Left kidney (tissue), 8 donors: ENCODE measurements at places on chromosomes 3 and 15. TPM values are rescaled to one million over a fixed set of nuclear protein-coding genes. Genes with fewer than 3 reads are reported as not detected.

DNA sequence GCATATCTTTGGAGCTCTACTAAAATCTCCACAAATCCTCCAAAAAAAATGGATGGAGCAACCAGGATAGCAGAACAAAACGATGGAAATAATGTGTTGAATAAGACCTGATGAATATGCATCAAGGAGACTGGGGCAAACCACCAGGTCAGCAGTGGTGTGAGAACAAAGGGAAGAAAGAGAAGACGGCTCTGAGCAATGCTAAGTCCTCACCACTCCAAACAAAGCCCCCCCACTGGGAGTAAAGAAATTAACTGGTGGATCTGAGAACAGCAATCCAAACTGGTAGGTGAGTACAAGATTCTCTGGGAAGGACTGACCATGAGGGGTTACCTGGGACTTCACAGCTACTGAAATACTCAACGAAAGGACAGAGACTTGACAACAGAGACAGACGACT is 977.3 kb downstream of the TBL1XR1 start:
- DNase-seq, result no peak

DNA sequence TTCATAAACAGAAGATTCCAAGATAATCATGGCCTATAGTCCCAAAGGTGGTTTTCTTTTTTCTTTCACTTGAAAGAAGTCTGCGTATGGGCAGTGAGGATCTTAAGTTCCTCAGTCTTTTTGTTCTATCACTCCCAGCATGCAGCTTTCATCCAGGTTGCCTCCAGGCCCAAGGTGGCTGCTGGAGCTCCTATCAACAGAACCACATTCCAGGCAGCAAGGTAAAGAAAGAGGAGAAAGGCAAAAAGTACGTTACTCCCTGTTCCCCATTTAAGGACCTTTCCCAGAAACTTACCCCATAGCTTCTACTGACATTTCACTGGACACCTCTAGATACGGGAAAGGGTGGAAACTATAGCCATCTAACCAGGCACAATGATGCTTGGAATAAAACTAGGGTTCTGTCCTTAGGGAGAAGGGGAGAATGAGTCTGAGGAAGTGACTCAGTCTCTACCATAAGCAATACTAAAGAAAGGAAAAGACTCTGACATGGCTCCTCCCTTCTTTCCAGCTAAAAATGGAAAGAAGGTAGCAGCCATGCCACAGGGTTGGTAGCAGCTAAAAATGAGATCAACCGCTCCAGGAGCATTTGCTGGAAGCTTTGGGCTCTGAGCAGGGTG is 313.9 kb upstream of the NR2E3 start:
- no peak for DNase-seq

- DNase-seq, result no peak
These were observed 58.4 kb upstream of the GOLIM4 start for GRCh38 chr3:168154089-168154488.

GRCh38 chr3:144915202-144915601 is 943.6 kb downstream of the DIPK2A start:
- DNase-seq, result no peak

DNA sequence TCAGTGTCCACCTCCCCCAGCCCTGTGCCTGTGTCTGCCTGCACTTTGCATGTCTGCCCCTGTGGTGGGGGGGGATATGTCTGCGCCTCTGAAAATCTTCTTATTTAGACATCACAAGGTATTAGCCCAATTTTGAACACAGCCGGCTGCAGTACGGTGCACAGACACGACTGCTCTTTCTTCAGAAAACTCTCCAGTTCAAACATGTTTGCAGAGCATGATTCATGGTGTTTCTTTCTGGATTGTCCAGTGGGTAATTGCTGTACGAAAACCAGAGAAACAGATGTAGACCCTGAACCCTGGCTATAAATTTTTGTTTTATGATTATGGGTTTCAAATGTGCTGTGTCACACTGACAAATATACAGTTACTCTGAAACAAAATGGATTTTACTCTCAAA is 3.4 kb upstream of the RARB start:
- peak; percentile 79 for DNase-seq

- DNase-seq, result no peak
These were observed 32.0 kb upstream of the SEMA6D start for GRCh38 chr15:47685141-47685870.

DNA sequence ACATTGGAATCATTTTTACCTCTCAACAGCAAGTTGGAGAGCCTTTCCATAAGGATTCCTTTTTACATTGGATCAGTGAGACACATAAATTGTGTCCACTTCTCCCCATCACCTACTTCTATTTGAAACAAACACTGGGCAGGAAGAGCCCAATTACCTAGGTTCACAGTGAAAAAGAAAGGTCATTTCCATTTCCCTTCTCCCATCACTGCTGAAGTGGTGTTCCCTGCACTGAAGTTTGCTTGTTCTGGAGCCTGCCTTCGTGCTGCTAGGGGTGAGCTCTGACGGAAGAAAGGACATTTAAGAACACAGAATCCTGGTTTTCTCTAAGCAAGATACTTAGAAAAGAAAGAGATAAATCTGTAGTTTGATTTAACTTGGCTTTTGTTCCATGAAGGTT is 123.8 kb upstream of the ZBTB20 start:
- no peak for DNase-seq

- no peak for DNase-seq
These were observed 52.8 kb downstream of the RASA2 start for GRCh38 chr3:141539431-141540187.

- DNase-seq, result no peak
These were observed 417.1 kb downstream of the RBMS3 start for GRCh38 chr3:29697989-29698388.

DNA sequence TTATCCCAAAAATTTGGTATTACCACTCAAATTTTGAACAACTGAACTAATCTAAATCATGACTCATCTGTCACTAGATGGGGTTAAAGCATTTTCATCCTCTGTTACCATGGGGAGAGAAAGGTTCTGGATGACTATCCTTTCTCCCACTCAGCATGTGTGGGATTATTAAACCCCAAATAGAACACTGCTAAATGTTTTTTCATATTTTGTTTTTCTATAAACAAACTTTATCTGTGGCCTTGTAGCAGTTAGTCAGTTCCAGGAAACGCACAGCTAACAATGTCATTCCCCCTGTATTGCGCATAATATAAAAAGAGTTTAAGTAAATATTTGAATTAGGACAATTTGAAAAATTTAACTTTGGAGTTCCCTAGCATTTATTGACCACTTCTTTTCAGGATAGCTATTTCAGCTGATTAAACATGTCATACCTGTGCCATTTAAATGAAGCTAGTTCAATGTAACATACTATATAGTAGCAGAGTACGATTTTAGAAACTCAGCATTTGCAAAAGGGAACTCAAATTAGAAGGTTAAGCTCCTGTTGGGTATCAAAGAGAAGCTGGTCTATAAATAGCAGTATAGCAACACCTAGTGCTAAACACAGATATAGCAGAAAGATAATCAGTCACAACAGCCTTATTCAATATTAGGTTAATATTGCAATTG is 9.2 kb upstream of the TMEM212 start:
- DNase-seq, result no peak

- no peak for DNase-seq
These were observed 100.4 kb downstream of the LSM3 start for GRCh38 chr3:14278799-14279625.

DNA sequence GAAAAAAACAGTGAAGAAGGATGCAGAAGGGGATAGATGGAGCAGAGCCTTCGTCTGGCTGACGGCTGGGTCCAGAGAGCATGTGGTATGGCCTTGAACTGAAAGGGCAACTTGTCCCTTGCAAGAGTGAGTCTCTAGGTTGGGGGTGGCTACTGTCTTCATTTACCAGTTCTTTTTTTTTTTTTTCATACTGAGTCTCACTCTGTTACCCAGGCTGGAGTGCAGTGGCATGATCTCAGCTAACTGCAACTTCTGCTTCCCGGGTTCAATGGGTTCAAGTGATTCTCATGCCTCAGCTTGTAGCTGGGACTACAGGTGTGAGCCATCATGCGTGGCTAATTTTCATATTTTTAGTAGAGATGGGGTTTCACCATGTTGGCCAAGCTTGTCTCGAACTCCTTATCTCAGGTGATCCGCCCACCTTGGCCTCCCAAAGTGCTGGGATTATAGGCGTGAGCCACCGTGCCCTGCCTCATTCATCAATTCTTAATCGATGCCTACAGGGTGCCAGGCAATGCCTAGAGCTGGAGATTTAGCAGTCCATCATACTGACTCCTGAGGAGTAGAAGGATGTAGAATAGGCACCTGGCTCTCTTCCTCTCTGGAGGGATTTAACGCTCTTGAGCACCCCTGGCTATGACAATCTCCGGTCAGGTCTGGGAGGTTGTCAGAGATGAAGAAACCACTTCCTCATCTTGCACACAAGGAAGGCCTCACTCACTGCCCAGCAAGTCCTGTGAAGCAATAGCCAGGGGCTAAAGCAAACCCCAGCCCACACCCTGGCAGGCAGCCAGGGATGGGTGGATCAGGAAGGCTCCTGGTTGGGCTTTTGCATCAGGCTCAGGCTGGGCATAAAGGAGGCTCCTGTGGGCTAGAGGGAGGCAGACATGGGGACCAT is at the start of gene CAMP:
Gene CAMP, plus strand, starts transcription at position 880 of the 898 bp plus-strand sequence. Its CDS starts 17 bp downstream, at position 897.
- no peak for DNase-seq

DNA sequence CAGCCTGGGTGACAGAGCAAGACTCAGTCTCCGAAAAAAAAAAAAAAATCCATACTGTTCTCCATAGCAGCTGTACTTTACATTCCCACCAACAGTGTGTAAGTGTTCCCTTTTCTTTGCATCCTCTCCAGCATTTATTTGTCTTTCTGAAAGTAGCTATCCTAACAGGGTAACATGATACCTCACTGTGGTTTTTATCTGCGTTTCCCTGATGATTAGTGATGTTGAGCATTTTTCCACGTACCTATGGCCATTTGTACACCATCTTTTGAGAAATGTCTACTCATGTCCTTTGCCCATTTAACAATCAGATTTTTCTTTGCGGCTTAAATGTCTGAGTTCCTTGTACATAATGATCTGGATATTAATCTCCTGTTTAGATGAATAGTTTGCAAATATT is 119.3 kb downstream of the RFX7 start:
- DNase-seq, result no peak

- no peak for DNase-seq
These were observed 112.3 kb downstream of the WDR76 start for GRCh38 chr15:43939070-43939469.

- DNase-seq, result no peak
These were observed 5.4 kb downstream of the FBXL22 start for GRCh38 chr15:63602595-63602994.

DNA sequence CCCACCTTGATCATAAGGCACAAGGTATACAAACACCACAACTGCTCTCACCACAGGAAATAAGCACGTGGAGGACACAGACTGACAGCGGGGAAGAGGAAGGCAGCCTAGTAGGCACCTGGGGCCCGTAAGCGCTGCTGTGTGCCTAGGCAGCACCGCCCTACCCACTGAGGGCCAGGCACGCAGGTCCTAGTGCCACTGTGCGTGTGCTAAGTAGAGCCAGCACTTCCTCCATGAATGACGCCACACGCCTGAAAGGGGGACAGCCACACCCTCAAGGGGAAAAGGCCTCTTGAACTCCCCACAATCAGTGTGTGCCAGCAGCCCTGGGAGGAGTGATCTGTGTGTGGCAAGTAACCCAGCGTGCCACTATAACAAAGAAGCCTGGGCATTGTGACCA is 73.0 kb downstream of the ATP1B3 start:
- no peak for DNase-seq

DNA sequence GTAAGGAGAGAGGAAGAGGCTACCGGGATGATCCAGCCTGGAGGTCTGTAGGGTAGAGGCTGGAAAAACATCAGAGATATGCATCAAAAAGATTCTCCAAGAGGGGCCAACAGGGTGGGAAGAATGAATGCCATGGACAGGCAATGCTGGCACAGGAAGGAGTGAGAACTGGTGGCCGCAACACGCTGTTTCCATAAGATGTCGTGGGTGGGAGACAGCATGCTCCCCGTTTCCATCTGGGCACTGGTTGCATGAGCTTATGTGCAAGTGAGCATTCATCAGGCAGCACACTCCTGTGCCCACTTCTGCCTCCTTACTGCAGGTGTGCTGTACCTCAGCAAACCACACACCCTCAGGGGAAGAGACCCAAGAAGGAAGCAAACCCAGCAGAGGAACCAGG is 59.4 kb downstream of the GABRB3 start:
- DNase-seq, result no peak

DNA sequence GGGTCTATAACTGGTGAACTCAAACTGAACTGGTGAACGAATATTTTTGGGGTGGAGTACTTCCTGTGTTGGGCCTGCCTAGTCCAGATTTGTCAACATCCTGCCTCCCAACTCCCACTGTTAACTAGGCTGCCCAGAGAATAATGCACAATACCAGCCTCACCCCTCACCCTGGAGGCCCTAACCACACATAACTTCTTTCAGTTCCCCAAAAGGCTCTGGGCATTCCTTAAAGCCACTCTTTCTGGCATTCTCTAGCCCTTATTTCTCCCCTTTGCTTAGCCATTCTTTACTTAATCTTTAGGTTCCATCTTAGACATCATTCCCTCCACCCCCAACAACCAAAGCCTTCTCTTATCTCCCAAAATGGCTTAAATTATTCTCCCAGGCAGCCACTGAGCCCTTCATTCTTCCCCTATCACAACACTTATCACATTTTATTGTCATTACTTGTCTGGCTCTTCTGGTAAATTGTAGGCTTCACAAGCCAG is 9.1 kb upstream of the SEC11A start:
- no peak for DNase-seq

- no peak for DNase-seq
These were observed 253.2 kb upstream of the LRTM1 start for GRCh38 chr3:55180936-55181535.

DNA sequence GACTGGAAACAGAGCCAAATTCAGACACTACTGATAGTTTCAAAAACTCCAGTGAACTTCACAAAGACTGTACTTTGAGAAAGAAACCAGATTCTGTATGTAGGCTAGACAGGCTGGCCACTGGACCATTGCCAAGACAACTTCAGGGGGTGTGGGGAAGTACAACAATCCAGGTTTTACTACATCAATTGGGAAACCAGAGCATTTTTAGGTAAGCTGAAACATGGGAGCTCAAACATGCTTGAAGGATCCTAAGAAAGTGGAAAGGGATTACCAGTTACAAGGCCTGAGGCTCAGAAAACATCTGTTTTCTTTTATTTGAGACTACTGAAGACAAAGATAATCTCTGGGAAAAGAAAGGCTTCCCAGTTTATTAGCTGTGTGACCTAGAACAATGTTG is 26.9 kb upstream of the ZNF280D start:
- DNase-seq, result no peak

DNA sequence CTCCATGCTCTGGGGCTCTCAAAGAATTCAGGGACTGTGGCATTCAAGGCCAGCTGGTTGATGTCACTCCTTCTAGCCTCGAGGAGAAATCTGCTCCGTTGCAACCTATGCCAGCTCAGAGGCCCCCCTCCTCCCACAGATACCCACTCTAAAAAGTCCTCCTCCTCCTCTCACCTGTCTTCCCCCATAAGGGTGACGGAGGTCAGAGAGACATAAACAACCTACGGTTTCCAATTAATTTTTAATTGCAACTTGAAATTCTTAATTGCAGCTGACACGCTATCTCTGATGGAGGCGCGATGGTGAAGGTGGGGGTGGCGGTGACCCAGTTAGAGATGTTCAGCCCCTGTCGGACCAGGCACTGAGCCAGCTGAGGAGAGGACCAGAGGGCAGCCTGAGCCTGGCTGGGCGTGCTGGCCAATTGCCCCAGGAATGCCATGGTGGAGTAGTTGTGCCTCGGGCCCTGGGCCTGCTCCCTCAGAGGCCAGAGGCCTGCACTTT is 43.2 kb upstream of the INSYN1 start:
- peak; percentile 34 for DNase-seq

GRCh38 chr3:115912372-115912771 is 289.1 kb downstream of the GAP43 start:
- no peak for DNase-seq

UBAP1L gene
- polyA plus RNA-seq, result 6.9 TPM

NEK10 gene
- 2.3 TPM for polyA plus RNA-seq

ANKRD63 gene
- polyA plus RNA-seq, result 0.17 TPM

SLC22A13 gene
- 4.4 TPM for polyA plus RNA-seq

TRAIP gene
- 16.3 TPM for polyA plus RNA-seq

CMTM6 gene
- polyA plus RNA-seq, result 77.0 TPM
